A172 (cell line): ENCODE measurements at places on chromosomes 6 and 20. TPM values are rescaled to one million over a fixed set of nuclear protein-coding genes. Genes with fewer than 3 reads are reported as not detected.

Gene NRM
- 13.2 and 14.0 TPM in 2 replicates for total RNA-seq

DNA sequence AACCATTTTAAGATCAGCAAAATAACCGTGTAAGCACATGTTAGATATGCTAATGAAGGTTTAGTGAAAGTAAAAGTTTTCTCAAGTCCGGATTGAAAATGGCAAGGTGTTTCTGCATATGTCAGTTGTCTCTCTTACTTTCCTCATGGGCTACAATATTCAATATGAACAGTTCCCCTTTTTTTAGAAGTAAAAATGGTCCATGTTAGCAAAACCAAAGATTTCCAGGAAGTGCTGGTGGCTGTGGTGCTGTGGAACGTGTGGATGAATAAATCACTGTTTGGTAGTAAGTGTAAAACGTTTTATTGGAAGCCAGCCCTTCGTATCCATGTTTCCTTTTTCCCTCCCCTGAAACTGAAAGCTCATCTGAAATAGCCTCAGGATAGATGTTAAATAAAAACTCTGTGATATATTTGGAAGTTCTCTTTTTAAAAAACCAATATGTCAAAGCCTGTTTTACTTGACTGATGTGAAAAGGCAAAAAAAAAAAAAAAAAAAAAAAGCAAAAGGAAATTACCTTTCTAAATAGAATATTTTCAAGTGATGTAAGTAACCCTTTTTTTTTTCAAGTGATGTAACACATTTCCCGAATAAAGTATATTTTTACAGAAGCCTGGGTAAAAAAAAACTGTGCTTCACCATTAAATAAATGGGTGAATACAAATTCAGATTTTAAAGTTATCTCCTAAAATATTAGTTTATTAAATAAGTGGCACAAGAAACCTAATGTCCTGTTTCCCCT is 41.9 kb downstream of the PLEKHG1 start:
- peak; percentile 8 for DNase-seq

GRCh38 chr6:44157152-44157521 is 1.5 kb upstream of the CAPN11 start:
- no peak for DNase-seq

Gene BPIFB4
- not detected in 2 replicates for total RNA-seq

DNA sequence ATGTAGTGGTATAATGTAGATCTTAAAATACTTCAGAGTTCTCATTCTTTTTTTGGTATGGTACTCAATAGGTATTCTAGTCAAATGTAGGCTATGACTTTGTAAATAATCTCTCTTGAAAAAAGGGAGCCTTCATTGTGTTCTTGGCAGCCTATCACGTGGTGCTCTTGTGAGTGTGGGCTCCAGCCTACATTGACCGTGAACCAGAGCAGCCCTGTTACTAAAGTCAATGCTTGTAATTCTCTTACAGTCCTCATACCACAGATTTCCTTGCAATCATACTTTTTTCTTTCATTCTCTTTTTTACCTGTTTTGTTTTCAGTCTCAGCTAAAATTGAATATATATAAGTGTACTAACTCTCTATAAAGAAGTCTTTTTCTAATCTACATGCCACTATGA is 31.1 kb downstream of the ARID1B start:
- no peak for DNase-seq

Gene CBLN4
- not detected in 2 replicates for total RNA-seq

DNA sequence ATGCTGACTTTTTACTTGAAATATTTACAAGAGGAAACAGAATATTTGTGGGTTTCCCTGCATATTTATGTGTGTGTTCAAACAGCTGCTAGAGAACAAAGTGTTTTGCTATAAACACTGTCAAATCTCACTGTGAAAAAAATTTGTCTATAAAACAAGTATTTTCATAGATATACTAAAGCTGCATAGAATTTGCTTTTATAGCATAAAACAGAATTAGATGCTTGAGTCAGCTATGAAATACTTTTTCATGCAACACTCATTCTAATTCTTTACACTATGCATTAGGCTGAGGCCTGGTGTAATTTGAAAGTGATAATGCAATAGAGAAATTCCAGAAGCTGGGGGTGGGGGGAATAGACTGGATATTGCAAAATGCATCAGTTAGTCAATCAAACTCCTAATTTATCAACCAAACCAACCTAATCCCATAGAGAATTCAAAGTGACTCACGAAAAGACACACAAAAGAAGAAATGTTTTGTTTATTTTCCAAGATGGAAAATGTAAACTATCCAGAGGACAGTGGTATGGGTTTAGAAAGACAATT is 148.2 kb downstream of the LAMA2 start:
- no peak for DNase-seq

DNA sequence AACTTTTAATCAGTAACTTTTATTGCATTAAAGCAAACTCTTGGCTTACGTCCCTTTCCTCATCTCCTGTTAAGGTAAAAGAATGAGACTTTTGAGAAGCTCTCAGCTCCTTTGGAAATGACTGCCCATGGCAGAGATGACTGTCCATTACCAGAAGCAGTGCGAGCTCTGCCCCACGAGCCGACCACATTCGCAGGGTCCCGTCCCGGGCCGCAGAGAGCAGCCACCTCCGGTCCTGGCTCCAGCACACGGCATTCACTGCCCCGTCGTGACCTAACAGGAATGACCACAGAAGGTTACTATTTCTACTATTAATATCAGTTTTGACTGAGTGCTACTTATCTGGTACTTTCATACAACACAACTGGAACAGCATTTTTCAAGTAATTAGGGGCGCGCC is 63.4 kb downstream of the WDR27 start:
- no peak for DNase-seq

DNA sequence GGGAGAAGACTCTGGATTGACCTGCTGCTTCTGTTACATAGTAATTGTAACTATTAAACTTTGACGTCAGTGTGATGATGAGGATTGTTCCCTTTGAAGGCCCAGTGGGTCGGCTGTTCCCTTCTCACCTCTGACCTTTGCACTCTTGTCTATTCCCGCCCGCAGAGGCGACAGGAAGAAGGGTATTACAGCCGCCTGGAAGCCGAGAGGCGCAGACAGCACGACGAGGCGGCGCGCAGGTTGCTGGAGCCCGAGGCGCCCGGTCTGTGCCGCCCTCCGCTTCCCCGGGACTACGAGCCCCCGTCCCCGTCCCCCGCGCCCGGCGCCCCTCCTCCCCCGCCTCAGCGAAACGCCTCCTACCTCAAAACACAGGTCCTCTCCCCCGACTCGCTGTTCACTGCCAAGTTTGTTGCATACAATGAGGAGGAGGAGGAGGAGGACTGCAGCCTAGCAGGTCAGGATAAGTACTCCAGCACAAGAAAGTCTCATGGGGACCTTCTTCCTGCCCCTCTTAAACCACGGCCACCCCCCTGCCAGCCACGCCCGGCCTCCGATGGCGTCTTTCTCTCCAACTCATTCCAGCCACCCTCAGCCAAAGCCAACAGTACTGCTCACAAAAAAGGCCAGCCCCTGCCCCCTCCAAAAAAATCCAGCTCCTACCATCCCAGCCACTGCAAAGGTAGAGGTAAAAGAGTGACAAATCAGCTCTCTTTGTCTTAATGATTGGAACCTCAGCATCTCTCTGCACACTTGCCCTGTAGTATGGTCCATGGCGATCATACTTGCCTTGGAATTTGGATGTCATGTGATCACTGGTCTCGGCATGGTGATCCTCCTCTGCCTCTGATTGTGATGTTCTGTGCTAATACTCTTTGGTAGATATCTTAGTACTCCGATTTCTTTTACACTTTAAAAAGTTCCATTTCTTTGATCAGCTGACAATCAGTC is 31.6 kb upstream of the KIF25 start:
- DNase-seq = no peak
